Fibroblast of mammary gland (primary cell): ENCODE measurements at places on chromosomes 12 and 14.

DNA sequence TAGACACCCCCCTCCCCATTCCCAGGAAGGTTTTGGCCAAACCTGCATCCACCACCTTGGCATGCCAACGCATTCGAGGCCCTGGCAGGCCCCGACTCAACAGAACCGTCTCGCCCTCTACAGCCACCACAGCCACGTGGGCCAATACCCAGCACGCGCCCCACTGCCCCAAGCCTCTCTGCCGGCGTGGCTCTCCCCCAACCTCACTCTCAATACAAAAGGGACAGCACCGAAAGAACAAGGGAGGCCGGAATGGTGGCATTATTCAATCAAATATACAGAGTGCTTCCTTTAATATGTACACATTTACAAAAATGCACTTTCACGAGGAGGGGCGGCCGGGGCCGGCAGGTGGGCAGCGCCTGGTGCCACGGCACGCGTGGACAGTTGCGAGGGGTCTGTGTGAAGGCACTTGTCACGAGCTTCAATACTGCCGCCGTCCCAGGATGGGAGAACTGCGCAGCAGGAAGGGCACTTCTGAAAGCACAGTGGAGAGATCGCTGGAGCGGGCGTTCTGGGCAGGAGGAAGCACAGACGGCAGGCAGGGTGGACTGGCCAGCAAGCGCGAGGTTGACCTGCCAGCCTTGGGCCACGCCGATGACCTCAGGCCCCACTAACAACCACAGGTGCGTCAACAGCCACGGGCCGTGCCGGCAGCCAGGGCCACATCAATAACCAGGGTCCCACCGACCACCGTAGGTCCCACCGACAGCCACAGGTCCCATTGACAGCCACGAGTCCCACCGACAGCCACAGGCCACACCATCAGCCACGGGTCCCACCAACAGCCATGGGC, 26.9 kb downstream of the JAG2 start:
- DNase-seq, result no peak

- DNase-seq, result no peak
These were observed 385.6 kb downstream of the GRIN2B start for GRCh38 chr12:13595536-13596443.

- DNase-seq, result no peak
These were observed 1088.3 kb upstream of the SEL1L start for GRCh38 chr14:82621881-82622450.

DNA sequence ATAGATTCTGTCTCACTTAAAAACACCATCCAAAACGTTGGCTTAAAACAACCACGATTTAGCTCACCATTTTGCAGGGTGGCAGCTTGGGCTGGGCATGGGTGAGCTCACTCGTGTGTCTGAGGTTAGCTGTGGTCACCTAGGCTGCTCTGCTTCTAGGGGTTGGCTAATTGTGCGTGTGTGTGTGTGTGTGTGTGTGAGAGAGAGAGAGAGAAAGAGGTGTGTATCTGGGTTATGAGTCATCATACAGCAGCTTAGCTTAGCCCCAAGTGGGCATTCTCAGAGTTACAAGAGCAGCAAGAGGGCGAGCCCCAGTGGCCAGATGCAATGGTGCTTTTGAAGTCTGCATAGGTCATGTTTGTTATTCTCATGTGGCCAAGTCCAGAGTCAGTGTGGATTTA, 6.0 kb downstream of the FBXW8 start:
- peak; percentile 91 for DNase-seq

- DNase-seq, result no peak
These were observed 223.2 kb upstream of the RTL1 start for GRCh38 chr14:101126731-101127130.

DNA sequence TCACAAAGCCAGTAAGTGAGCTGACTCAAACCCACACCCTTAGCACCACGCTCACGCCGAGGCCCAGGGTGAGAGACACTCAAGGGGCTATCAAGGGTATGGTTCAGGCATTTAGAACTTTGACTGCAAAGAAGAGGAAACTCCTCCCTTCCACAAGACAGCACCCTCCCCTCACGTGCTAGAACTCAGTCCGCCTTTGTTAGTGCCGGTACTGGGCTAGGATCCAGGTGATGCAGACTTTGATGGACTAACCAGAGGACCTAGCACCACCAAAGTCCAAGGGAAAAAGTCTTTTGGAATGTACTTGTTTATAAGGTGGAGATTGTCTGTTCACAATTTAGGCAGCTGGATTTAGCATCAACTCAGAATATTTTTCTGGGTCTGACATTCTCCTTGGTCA, 33.7 kb downstream of the VWF start:
- peak; percentile 57 for DNase-seq

DNA sequence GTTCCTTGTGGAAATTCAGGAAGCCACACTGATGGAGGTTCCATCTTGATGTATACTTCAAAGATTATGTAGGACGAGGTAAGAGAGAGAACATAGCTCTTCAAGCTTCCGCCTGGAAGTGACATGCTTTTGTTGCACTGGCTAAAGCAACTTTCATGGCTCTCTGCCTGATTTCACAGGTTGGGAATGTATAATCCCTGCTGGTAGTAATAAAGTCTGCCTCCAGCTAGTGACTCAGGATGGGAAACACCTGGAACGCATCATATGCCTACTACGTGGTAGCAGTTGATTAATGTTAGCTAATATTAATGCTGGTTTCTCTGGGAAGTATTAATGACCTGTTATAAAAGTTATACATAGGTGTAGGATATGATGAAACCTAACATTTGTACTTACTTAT, 71.1 kb downstream of the PELI2 start:
- peak; percentile 85 for DNase-seq

GRCh38 chr12:70598467-70599193, 38.6 kb downstream of the PTPRB start:
- no peak for DNase-seq

- no peak for DNase-seq
These were observed 50.8 kb downstream of the CATSPERB start for GRCh38 chr14:91681118-91681517.

DNA sequence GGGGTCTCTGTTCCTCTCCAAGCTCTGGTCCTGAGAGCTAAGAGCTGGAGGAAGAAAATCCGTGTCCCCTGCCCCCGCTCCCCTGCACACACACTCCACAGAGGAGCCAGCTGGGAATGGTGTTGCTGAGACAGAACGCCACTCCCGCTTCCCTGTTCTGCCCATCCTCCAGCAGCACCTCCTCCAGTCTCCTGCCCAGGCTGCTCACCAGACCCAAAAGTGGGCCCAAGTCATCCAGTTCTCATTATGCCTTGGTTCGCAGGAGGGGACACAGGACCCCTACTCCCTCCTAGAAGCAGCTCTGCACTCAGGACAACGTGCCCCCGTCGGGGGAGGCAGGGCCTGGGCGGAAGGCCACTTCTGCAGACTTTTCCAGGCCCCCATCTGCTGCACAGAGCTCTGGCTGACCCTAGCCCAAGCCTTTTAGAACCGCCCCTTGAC, 830 bp upstream of the TRMT61A start:
- no peak for DNase-seq

- DNase-seq, result no peak
These were observed 33.0 kb downstream of the DEGS2 start for GRCh38 chr14:100126401-100126800.

DNA sequence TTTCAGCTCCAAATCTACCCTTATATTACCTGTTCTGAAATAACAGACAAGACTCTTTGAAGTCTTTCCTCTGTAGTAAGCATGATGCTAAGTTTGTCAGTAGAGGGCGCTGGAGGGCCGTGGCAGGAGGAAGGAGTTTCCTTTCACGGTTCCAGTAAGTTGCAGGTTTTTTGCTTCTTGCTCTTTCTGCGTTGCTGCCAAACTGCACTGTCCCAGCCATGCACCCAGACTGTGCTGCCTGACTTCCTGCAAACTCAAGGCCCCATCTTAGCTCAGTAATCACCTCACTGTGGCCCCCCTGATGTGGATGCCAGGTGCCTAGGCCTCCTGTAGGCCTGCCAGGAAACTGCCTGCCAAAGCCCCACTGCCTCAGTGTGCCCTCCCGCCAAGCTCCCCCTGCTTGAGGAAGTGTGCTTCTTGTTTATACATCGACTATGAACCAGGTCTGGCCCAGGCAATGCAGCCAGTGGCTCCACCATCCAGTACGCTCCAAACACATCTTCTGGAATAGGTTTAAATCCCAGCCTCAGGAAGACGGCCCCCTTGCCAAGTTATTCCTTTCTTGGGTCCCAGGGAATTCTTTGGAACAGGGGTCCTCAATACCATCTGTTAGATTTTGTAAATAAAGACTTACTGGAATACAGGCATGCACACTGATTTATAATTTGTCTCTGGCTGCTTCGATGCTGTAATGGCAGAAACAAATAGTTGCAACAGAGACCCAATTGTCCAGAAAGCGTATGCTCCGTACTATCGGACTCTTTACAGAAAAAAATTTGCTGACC, 193.7 kb upstream of the LRIG3 start:
- peak; percentile 85 for DNase-seq

DNA sequence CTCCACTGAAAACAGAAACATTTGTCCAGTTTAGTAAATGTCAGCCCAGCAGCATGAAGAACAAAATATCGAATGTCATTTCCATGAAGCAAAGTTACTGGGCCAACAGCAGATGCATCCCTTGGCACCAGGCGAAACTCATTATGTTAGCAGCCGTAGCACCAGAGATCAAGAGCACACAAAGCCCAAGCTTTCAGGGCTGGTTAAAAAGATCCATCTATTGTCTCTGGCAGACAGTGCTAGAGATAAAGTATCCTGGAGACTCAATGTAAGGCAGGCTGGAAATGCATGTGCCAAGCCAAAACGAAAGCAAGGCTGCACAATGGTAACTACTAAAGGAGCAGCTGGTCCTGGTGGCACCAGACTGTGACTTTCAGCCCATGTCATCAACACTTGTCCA, 120.3 kb upstream of the PLEKHG7 start:
- no peak for DNase-seq

DNA sequence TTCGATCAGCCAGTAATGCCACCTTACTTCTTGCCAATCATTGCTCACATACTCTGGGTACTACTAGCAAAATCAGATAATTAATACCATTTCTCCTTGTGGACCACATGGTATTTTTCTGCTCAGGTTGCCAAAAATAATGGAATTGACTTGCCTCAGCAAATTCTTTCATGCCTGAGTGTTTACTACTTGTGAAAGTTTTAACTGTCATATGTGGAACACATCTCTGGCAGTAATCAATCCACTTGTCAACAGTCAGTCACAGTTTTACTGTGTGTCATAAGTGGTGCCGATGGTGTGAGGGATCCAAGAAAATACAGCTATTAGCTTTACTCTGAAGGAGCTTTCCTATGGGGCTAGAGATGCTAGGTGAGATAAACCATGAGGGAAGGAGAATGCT, 55.3 kb upstream of the ATF1 start:
- peak; percentile 27 for DNase-seq

- DNase-seq, result no peak
These were observed 111.8 kb downstream of the PRKCH start for GRCh38 chr14:61433169-61433568.

DNA sequence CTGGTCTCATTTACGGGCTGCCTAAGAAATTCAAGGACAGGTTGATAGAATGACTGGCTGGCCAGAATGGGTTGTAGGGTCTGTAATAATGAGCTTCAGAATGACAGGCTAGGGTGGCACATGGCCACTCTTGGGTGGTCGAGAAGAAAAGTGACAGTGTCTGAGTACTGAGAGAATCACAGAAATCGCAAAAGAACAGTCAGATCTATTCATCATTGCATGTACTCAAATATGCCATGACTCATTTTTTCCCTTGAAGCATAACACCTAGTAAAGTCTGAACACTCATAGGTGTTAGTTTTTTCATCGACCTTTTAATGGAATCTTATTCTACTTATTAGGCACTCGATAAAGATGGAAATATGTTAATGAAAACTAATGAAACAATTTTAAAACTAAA, 37.8 kb upstream of the SEL1L start:
- no peak for DNase-seq

GRCh38 chr12:132393991-132394949, 64.9 kb upstream of the GALNT9 start:
- no peak for DNase-seq

- DNase-seq, result peak; percentile 59
These were observed 1.5 kb downstream of the KRT8 start for GRCh38 chr12:52903285-52903854.

- no peak for DNase-seq
These were observed 538.8 kb upstream of the STXBP6 start for GRCh38 chr14:25588751-25589150.

GRCh38 chr12:121770813-121771625, 22.5 kb downstream of the RHOF start:
- DNase-seq, result no peak

DNA sequence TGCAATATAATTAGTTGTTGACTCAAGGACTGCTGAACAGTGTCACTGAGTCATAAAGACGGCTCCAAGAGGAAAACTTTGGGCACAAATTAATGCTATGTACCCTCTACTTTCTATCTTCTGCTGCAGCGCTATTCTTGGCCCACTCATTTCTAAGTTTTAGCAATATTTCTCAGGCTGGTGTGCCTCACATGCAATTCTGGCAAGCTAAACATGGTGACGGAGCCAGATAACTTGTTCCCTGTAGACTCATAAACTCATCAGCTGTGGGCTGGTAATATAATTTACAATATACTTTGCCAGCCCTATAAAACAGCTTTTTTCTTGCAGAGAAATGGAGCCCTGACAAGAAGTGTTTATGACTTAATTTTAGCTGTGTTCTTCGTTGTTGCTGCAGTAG, 615.1 kb downstream of the NRXN3 start:
- DNase-seq, result peak; percentile 58

- peak; percentile 74 for DNase-seq
These were observed 11.2 kb upstream of the FKBP11 start for GRCh38 chr12:48936379-48936979.
